Right kidney (tissue), 9 donors: ENCODE measurements at places on chromosomes 13 and 19.

DNA sequence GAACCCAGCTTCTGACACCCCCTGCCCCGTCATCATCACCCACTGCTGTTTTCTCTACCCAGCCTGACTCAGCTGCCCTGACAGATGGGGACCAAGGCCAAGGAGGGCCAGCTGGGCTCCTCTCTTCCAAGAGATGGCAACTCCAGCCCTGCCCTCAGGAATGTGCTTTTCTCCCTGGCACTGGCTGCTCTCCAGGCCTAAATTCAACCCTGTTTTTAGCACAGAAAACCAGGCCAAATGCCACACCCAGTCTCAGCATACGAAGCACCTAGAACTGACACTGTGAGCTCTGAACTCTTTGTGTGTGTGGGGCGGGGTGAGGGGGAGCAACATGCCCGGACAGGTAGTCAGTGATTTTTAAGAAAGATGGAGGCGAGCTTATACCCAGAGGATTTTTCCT lies 23.4 kb upstream of the IGFL1 start:
- no peak for DNase-seq

GRCh38 chr13:41244556-41244955 lies 18.8 kb downstream of the MTRF1 start:
- no peak for DNase-seq

- no peak for DNase-seq
Measured at GRCh38 chr13:43058318-43058674, 34.9 kb downstream of the DNAJC15 start.

DNA sequence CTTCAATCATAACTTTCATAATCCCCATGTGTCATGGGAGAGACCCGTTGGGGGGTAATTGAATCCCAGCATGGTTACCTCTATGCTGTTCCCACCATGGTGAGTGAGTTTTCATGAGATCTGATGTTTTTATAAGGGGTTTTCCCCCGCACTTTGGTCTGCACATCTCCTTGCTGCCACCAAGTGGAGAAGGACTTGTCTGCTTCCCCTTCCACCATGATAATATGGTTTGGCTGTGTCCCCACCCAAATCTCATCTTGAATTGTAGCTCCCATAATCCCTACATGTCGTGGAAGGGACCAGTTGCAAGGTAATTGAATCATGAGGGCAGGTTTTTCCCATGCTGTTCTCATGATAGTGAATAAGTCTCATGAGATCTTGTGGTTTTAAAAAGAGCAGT lies 524.9 kb downstream of the SLITRK5 start:
- DNase-seq = no peak

DNA sequence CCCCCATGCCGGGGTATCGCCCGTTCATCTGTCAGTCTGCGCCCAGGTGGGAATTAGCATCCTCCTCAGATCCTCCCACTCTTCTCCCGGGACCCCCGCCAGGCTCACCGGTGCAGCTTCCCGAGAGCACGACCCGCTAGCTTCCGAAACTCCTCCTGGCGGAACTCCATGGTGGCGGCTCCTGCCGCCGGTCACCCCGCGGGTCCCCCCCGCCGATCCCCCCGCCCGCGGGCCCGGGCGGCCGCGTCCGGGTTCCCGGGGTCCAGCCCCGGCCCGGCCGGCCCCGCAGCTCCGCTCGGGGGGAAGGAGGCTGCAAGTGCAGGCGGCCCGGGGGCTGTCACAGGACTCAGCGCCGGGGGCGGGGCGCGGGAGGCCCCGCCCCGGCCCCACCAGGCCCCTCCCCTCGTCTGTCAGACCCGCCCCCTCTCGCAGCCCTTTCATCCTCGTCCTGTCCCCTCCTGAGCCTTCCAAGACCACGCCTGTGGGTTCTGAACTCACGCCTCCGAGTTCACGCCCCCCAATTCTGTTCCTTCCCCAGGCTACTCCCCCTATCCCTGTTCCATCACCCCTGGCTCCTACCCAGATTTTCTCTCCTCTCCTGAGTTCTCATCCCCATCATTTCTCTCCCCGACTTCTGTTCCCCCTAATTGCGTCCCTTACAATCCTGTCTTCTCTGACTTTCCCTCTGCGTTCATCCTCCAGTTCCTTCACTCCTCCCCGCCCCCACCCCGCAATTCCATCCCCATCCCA lies at the start of gene SLC17A7:
SLC17A7 (minus strand) TSS at position 318 of the 750 bp plus-strand sequence; CDS start at position 170, 148 bp downstream.
- DNase-seq = no peak

GRCh38 chr19:16571822-16572331 lies 338 bp downstream of the SLC35E1 start:
- DNase-seq = peak; percentile 63

DNA sequence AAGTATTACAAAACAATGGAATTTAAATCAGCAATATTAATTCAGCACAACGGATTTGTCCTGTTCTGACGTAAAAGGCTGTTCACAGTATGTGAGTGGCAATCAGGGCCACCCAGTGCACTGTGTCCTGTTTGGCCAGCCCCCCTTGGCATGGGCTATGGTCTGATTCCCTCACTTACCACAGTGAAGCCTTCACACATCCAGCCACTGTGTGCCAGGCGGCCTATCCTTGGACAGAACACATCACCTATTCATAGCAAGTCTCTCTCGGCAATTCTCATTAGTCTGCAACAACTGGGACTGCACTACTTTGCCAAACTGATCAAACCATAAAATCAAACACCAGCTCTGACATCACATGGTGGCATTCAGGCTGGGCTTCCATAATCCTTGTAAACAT lies 221.5 kb upstream of the TSHZ3 start:
- DNase-seq = no peak

GRCh38 chr13:105282406-105283285 lies 1252.8 kb downstream of the EFNB2 start:
- peak; percentile 10 for DNase-seq
